ENCODE measurements at places on chromosomes 11 and 22.

GRCh38 chr11:12117200-12117599, 6.8 kb downstream of the MICAL2 start:
- DNase-seq: no peak

GRCh38 chr11:118659953-118660680, 19.3 kb downstream of the TREH start:
- DNase-seq: no peak

GRCh38 chr22:37910890-37911672, 5.0 kb downstream of the MICALL1 start:
- DNase-seq: no peak

DNA sequence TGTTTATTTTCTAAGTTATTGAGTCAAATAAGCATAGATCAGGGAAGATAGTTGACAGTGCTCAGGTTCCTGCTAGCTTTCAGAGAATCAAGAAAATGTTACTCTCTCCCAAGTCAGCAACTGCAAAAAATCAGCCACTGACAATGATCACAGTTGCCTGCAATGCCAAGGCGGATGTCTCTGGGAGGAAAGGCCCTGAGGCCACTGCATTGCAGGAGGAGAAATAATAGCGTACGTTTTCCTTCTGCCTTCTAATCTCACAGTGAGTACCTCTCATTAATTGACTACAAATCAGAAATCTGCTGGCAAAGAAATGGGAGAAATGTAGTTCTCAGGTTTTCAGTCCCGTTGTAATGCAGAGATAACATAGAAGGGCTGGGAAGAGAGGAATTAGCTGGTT, 54.0 kb upstream of the SPON1 start:
- no peak for DNase-seq

DNA sequence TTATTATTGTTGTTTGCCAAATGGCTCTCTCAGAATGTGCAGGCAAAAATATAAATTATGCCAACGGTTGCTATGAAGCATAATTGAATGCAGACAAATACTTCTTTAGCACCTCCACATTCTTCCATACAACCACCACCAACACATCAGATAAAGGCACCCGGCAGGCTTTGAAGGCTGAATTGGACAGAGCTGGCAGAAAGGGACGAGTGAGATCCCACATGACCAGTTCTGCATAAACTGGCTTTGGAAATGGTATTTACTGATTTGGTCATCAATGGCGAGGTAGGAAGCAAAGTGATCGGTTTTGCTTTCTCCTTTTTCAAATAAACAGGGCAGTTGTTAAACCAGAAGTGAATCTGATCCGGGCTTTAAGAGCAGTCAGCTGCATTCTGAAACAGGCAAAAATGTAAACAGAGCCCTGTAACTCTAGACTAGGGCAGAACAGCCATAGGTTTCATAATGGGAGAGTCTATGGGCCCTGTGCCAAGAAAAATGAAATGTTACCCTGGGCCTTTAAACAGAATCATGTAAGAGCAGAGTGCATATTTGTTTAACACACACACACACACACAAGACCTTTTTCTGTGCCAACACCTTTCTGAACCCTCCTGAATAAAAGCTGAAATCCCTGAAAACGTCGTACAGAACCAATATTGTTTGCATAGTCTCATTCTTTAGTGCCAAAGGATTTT, 97.7 kb downstream of the MPPED2 start:
- DNase-seq: no peak

DNA sequence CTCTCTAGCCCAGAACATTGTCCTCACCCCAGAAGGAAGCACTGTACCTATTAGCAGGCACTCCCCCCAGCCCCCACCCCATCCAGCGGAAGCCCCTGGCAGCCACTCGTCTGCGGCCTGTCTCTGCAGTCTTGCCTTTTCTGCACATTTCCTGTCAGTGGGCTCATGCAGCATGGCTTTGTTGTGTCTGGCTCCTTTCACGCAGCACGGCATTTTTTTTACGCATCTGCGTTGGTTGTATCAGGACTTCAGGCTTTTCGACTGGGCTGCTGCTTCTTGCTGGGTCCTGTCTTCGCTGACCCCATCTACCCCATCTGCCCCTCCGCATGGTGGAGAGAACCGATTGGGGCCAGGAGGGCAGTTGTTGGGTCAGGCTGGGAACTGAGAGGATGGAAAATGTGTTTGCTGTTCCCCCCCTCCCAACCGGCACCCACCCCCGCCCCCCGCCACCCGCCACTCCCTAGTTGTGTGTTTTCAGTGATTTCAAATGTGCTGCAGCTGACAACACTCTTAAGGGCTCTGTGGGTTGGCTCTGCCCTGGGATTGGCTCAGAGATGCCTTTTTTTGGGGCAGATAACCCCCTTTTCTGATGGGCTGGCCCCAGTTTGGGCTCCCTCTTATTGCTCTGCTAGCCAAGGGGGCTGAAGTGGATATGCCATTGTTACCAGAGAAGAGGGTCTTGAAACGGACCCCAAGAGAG, 110.0 kb downstream of the KIAA1671 start:
- no peak for DNase-seq

- DNase-seq: no peak
These were observed 12.5 kb downstream of the VPS26B start for GRCh38 chr11:134236834-134237556.

DNA sequence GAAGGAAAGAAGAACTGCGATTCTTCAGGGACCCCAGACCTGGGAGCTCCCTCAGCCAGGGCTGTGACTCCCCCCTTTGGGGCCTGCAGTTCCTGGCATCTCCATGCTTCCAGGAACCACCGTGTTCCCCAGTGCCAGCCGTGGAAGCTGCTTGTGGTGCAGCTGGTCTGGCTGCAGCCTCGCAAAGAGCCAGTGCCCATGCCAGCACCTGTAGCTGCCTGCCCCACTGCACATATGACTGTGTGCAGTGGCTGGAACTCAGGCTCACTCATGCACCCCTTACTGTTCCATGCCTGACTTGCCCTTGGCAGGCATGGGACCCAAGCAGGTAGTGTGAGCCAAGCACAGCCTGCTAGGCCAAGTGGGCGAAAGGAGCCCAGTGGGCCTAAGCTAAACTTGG, 401.3 kb downstream of the LRRC4C start:
- no peak for DNase-seq
